Prostate gland (tissue), 2 donors: ENCODE measurements at places on chromosomes 6 and 20. TPM values are rescaled to one million over a fixed set of nuclear protein-coding genes. Genes with fewer than 3 reads are reported as not detected.

The SPATS1 gene
- 2.0 TPM for total RNA-seq

The SEC63 gene
- 28.6 TPM for total RNA-seq

The GNRH2 gene
- total RNA-seq: not detected

The ISM1 gene
- 2.2 TPM for total RNA-seq

The MYBL2 gene
- total RNA-seq: 0.36 TPM

The SYCP2 gene
- 10.6 TPM for total RNA-seq

The PPP1R14C gene
- 3.4 TPM for total RNA-seq

The HMGCLL1 gene
- 5.7 TPM for total RNA-seq

The RPS18 gene
- 1,990 TPM for total RNA-seq

The HCRTR2 gene
- total RNA-seq: not detected

GRCh38 chr20:237489-237888, 10.4 kb downstream of the DEFB129 start:
- no peak for DNase-seq

GRCh38 chr20:41218466-41218865, 81.1 kb downstream of the PLCG1 start:
- no peak for DNase-seq

GRCh38 chr6:159760602-159761057, 1.2 kb upstream of the ACAT2 start:
- no peak for DNase-seq

GRCh38 chr6:34236131-34236442, 586 bp upstream of the HMGA1 start:
- DNase-seq: peak; percentile 33

- no peak for DNase-seq
These were observed 25.0 kb upstream of the STX16 start for GRCh38 chr20:58626051-58626450.

DNA sequence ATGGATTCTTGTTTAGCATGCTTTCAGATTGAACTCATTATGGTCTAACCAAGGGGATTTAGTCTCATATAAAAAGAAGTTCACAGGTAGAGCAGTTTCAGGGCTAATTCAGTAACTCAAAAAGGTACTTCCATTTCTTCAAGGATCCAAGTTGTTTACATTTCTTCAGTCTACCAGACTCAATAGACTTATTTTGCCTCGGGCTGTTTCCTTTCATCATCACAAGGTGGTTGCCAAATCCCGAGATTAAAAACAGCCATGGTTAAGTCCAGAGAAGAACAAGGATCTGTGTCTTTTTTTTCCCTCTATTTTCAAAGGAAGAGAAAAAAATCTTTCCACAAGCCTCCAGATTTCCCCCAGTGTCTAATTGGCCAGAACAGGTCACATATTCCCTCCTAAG, 69.8 kb upstream of the SNX9 start:
- no peak for DNase-seq

- no peak for DNase-seq
These were observed 24.8 kb downstream of the TMX4 start for GRCh38 chr20:7994809-7995208.

DNA sequence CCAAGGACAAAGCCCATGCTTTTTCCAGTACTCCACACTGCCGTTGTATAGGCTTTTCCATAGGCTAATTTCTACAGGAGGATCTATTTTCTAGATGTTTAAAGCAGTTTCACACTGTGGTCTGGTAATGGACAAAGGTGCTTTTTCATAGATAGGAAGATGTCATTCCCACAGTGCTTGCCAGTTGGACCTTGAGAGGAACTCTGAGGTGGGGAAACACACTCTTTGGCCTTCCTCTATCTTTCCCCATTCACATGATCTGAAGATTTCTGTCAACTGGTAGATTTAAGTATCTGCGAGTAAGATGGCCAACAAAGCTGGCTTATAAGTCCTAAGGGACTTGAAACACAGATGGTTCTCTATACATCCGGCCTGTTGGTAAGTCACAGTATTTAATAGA, 477.3 kb downstream of the UTRN start:
- no peak for DNase-seq

DNA sequence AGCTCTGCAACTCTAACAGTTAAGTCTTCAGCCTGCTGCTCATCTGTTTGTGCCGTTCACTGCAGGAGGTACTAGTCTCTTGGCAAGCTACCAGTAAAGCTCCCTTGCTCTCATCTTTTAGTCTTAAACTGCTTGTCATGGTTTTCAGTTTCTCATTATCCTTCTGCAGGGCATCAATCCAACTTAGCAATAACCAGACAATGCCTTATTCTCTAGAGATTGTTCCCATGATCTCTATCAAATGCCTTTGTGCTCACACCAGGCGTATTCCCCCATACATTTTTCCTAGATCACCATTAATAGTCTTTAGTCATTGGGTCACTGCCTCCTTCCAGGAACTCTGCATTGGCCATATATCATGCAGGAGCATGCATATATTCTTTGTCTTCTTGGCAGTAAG, 171.3 kb downstream of the GRM1 start:
- DNase-seq: no peak

GRCh38 chr6:37654727-37655500, 42.8 kb downstream of the MDGA1 start:
- DNase-seq: no peak

GRCh38 chr6:27297857-27298730, 14.0 kb downstream of the POM121L2 start:
- DNase-seq: no peak

DNA sequence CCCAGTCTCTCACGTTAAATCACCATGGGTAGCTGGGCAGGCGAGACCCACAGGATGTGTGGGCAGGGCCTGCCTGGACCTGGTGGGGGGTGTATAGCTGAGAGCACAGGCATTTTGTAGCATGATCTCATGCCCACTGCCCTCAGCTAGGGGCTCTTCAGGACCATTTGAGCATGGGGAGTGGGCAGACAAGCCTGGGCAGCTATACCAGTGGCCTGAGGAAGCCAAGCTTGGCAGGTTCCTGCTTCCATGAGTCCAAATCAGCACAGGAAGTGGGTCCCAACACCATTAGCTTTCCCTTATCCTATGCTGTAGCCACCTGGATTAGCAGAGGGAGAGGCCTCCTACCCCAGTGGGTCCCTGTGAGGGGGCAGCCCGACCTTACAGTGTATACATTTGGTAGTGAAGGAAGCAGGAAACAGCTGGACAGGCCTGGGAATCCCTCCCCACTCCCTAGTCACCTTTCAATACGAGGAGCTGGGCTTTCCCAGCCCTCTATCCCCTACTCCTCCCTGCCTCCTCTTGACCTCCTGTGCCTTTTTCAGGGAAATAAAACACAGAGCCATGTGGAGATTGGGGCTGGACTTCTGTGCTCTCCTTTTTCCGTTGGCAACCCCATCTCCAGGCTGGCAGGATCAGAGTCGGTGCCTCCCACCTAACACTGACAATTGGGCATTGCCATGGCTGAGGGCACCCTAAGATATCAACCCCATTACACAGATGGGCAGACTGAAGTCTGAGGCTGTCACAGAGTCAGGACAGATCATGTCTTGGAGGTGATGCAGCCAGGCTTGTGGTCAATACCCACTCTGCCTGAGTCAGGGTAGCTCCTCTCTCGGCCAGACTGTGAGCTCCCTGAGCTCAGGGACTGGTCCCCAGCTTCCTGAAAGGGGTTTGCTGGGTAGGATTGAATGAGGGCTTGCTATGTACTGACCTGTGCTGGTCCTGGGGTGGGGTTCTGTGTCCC, 59.8 kb downstream of the MRPL14 start:
- no peak for DNase-seq

- no peak for DNase-seq
These were observed 49.4 kb downstream of the CTCFL start for GRCh38 chr20:57475388-57476083.

- DNase-seq: no peak
These were observed at the start of gene RIPOR3 for GRCh38 chr20:50690650-50691572. RIPOR3 (minus strand) TSS chr20:50691542; CDS start chr20:50691128, 414 bp downstream.

GRCh38 chr20:59777331-59777725, 156.1 kb downstream of the SYCP2 start:
- no peak for DNase-seq

- DNase-seq: no peak
These were observed 153.4 kb upstream of the SALL4 start for GRCh38 chr20:51955756-51956155.

- DNase-seq: peak; percentile 81
These were observed 110.0 kb downstream of the QRSL1 start for GRCh38 chr6:106739387-106739786.

GRCh38 chr20:689348-689747, 13.7 kb upstream of the SCRT2 start:
- no peak for DNase-seq

DNA sequence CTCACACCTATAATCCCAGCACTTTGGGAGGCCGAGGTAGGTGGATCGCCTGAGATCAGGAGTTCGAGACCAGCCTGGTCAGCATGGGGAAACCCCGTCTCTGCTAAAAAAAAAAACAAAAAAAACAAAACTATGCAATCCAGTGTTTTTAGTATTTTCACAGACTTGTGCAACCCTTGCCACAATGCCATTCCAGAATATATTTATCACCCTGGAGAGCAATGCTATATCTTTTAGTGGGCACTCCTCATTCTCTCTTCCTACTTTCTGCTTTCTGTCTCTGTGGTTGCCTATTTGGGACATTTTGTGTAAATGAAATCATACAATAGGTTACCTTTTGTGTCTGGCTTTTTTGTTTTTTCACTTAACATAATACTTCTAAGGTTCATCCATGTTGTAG, 39.1 kb upstream of the MROH8 start:
- DNase-seq: no peak

DNA sequence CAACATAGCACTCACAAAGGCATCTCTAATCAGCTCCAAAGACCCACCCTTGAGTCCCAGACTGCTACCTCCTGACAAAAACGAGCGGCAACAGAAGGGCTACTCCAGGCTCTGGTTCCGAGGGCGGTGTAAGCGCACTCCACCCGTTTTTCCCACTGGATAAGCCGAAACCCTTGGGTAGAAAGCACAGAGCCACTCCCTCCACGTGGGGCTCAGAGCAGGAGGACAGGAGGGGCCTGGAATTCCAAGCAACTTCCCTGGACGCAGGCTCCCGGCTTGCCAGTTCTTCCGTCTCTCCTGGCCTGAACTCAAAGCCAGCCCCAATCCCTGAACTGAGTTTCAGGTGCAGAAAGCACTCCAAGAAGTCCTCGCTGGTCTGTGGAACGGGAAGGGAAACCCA, 7.4 kb downstream of the GMEB2 start:
- DNase-seq: no peak
